SK-MEL-5 (cell line): ENCODE measurements at places on chromosomes 1 and 21.

DNA sequence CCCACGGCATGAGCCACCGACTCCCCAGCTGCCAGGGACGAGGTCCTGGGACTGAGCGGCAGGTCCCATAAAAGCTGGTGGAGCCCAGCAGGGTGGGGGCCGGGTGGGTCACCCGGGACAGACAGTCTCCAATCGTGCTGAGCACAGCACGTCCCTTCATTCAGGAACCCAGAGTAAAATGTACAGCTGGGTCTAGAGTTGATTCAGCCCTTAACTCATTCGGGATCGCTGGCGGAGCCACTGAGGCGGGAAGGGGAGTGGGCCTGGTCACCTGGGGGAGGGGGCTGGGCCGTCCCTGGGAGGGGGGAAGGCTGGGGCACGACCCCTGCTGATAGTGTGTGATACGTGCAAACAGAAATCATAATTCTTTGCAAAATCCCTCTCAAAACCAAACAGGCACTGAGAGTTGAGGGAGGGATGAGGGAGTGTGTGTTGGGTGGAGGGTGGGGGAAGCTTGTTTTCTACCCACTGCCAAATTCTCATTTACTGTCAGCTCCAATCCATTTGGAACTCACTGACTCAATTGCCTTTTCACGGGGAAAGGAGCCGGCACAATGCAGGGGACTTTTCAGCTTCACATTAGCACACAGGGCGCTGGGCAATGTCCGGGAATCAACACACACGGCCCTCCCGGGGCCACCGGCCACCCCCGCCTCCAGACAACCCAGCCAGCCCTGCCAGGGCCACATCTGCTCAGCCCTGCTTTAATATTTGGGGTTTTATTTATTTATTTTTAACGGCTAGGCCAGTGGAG lies 13.8 kb downstream of the CASZ1 start:
- no peak for DNase-seq

- DNase-seq = no peak
Observed at GRCh38 chr1:168842306-168842705, 113.3 kb upstream of the DPT start.

- DNase-seq = no peak
Observed at GRCh38 chr1:94680039-94680377, 138.4 kb upstream of the F3 start.

DNA sequence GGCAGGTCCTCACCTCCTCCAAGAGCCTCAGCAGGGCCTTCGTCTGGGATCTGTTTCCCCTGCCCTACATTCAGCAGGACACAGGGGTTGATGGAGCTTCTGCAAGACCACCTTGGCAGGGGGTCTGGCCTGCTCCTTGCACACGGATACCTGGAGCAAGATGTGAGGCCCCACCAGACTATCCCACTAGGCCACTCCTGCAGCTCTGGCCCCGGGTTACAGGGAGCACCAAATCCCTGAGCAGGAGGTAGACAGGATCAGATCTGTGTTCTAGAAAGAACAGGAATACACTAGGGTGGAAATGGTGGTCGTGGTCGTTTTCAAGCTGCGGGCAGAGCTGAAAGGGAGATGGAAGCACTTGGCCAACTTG lies 33.5 kb downstream of the EPHX1 start:
- DNase-seq = no peak
